Mesendoderm (in vitro differentiated cells): ENCODE measurements at places on chromosomes 12 and 14.

- no peak for DNase-seq
These were observed 11.7 kb upstream of the ITGB7 start for GRCh38 chr12:53218551-53219291.

GRCh38 chr12:7859552-7859951 is 13.2 kb downstream of the SLC2A14 start:
- peak; percentile 35 for DNase-seq

GRCh38 chr12:78323226-78323625 is 492.5 kb downstream of the NAV3 start:
- DNase-seq, result no peak

GRCh38 chr14:88477513-88478250 is 77.1 kb downstream of the PTPN21 start:
- DNase-seq, result no peak

- no peak for DNase-seq
These were observed 201.1 kb upstream of the TMEM260 start for GRCh38 chr14:56378475-56378877.

GRCh38 chr12:16100206-16100605 is 177.3 kb downstream of the SLC15A5 start:
- no peak for DNase-seq

DNA sequence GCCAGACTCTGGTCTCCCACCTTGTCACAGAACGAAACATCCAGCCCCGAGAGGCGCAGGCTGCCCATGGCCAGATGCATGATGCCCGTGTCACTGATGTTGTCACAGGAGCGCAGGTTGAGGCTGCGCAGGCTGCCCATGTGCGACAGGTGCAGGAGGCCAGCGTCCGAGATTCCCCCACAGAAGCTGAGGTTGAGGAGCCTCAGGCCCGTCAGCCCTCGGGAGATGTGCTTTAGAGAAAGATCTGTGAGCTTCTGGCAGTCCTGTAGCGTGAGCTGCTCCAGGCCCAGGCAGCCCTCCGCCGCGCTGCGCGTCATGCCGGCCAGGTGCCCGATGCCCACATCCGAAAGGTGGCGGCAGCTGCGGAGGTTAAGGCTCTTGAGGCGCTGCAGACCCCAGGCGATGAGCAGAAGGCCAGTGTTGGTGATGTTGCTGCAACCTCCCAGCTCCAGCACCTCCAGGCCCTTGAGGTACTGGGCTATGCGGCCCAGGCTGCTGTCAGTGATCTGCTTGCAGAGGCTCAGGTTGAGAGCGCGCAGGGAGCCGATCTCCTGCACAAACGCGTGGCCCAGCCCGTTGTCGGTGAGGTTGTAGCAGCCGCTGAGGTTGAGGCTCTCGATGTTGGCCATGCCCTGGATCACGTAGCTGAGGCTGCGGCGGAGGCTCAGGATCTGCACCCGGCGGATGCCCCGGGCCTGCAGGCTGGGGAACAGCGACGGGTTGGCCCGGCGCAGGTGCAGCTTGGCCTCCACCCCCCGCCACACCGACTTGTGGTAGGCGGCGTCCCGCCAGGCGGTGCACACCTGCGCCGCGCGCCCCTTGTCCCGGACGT is 991 bp downstream of the FBXL14 start:
- peak; percentile 60 for DNase-seq

DNA sequence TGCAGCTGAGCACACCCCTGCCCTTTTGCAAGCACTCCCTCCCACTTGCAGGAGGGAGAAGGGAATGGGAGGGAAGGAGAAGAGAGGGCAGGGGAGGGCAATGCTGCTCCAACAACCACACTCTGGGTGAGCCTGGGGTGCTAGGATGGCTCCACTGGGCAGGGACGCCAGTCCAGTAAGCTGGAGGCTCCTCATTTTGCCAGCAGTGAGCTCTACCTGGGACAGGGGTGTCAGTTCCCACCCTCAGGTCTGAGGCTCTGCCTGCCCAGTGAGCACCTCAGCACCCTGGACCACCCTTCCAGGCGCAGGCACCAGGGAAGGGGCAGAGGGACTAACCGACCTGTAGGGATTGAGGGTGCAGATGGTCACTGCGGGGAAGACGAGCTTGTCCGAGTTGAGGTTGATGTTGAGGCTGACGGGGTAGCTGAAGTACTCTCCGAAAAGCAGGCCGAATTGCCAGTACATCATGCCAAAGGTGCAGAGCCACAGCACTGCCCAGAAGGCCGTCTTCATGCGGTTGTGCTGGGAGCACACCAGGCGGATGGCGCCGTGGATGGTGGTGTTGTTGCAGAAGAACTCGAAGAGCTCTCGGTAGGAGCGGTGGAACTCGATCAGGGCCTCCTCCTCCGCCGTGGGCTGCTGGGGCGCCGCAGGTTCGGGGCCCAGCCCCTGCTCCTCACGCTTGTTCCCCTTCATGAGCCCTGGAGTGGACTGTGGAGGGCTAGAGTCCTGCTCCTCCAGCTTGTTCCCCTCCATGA is 1.2 kb downstream of the SCNN1A start:
- DNase-seq, result peak; percentile 52

- DNase-seq, result no peak
These were observed 11.7 kb downstream of the PRPF40B start for GRCh38 chr12:49635036-49635435.

GRCh38 chr12:89417246-89417977 is 65.1 kb upstream of the DUSP6 start:
- DNase-seq, result no peak

- DNase-seq, result peak; percentile 46
These were observed 1.1 kb downstream of the BRI3BP start for GRCh38 chr12:124994437-124994975.

GRCh38 chr14:39912192-39913100 is 480.2 kb upstream of the FBXO33 start:
- DNase-seq, result no peak

- DNase-seq, result no peak
These were observed 9.8 kb downstream of the DHRS1 start for GRCh38 chr14:24289649-24290280.

- DNase-seq, result no peak
These were observed 101.2 kb downstream of the AKAP6 start for GRCh38 chr14:32430326-32430725.

DNA sequence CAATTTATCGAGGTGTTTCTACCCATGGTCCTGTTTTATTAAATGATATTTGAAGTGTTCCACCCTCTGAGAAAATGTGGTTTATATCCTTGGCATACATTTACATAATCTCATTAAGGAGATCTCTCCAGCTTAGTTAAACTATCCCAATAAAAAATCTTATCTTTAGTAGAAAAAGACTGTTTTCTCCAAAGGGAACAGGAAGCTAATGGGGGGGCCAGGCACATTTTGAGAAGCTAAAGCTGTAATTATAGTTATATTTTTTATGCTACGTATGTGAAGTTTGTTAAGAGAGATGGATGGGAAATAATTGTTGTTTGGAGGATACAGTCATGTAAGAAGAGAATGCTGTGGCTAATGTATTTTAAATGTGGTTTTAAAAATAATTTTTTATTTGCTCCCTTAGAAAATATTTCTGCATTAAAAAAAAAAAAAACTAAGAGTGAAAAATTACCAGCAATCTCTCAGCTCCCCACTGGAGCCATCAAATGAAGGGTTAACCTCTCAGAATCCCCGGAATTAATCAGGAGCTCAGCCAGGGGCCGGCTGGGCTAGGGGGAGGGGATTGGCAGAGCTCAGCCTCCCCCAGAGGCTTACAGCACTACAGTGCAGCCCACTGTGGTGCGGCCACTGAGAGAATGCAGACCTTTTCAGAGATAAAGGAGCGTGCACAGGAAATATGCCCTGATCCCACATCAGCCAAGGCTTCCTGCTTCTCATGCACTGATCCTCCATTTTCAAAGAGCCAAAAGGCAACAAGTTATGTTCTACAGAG is 185.8 kb downstream of the EGLN3 start:
- peak; percentile 93 for DNase-seq

GRCh38 chr12:65098364-65098763 is 22.7 kb downstream of the WIF1 start:
- DNase-seq, result no peak

GRCh38 chr12:41907021-41907420 is 237.7 kb downstream of the GXYLT1 start:
- no peak for DNase-seq

DNA sequence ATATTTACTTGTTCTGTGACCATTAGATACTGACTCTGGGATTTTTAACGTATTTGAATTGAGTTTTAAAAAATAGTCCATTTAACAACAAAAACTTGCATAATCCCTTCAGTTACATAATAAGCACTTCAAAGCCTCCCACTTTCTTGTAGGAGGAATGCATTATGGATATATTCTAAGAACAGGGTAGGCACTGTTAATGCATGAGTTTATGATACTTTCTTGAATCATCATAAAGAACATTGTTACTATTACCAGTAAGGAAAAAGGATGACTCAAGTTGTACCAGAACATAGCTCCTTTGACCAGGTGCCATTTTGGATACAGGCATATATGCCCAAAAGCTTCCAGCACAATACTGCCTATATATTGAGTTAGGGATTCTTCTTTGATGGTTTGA is 671.4 kb downstream of the GALC start:
- no peak for DNase-seq

- peak; percentile 53 for DNase-seq
These were observed 10.2 kb upstream of the GOLGA5 start for GRCh38 chr14:92783813-92784431.

GRCh38 chr12:33115716-33116115 is 219.1 kb upstream of the PKP2 start:
- DNase-seq, result peak; percentile 56
